ENCODE measurements at places on chromosomes 16 and 17.

- no peak for DNase-seq
These were observed 76.4 kb downstream of the ANKRD11 start for GRCh38 chr16:89413811-89414585.

- DNase-seq, result peak; percentile 26
These were observed 289.1 kb downstream of the CA10 start for GRCh38 chr17:51869387-51869786.

- no peak for DNase-seq
These were observed 5.8 kb upstream of the ATP2C2 start for GRCh38 chr16:84362471-84362941.

DNA sequence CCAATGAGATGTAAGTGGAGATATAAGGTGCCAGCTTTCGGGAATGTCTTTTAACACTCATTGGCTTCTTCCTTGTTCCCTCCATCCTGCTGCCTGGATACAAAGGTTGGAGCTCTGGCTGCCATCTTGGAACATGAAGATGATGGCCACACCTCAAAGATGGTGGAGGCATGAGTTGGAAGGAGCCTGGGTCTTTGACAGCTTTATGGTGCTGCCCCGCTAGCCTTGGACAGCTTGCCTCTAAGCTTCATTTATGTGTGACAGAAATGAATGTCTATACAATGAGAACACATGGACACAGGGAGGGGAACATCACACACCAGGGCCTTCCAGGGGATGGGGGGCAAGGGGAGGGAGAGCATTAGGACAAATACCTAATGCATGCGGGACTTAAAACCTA lies 13.6 kb downstream of the GP2 start:
- DNase-seq, result no peak

DNA sequence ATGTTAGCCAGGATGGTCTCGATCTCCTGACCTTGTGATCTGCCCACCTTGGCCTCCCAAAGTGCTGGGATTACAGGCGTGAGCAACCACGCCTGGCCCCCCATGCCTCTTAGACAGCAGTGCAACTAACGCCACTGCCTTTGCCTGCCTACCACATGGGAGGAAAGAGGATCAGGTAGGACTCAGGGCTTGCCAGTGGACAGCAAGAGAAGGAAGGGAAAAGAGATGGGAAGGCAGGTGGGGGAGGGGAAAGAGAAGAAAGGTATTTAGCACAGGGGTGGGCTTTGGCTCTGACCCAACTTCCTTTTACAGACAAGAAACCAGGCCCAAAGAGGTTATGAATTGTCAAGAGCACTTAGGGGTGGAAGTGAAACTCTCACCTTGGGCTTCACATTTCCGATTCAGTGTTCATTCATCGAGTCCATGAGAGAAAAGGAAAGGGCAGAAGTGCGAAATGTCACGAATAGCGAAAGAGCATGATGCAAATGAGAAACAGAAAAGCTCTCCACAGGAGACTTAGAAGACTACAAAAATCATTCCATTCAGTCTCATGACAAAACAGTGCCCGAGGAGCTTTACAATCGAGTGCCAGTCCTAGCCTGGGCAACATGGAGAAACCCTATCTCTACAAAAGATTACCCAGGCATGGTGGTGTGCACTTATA lies 36.4 kb downstream of the CDK5R1 start:
- DNase-seq, result peak; percentile 93

- DNase-seq, result no peak
These were observed 834.3 kb upstream of the CDH8 start for GRCh38 chr16:62870554-62870953.

DNA sequence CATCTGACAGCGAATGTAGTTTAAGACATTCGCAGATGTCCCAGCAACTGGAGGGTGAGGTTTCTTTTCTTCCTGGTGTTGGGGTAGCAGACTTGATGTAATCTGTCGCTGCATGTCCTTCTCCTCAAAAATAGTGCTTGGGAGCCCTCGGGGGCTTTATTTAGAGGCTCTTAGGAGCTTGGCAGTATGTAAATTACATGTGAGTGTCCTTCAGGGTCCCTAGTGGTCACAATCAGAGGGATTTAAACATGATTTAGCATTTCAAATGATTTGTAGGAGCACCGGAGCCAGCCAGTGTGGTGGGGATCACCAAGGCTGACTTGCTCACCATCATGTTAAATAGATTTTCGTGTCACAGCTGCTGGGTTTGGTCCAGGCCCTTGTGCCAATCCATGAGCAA lies 8.8 kb upstream of the SALL1 start:
- DNase-seq, result no peak

GRCh38 chr17:50923611-50924010 lies 57.5 kb upstream of the TOB1 start:
- DNase-seq, result no peak

DNA sequence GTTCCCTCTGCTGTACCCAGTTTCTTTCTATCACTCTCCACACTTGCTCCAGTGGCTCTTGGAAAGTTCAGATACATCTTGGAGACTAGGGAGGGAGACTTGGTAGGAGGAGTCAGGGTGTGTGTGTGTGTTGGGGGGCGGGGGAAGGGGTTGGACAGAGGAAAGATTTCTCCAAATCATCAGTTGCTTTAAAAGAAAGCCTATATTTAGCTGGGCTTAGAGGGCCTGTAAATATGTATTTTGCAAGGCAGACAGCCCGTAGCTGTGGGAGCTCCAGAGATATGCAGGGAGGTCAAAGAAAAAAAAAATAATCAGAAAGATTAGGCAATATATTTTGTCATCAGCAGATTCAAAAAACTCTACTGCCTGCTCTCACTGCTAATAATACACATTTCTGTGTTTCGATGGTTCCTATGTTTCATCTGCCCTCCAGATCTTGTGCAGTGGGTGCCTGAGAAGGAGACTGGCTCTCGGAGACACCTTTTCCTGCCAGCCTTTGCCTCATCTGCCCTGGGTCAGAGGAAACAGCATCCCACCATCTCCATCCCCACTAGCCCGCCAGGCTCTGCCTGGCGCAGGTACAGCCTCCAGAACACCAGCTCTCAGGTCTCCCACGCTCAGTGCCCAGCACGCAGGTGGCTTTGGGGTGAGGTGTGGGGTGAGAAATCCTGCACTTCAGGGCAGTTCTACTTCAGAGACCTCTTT lies 4.8 kb upstream of the PPP1R9B start:
- no peak for DNase-seq

DNA sequence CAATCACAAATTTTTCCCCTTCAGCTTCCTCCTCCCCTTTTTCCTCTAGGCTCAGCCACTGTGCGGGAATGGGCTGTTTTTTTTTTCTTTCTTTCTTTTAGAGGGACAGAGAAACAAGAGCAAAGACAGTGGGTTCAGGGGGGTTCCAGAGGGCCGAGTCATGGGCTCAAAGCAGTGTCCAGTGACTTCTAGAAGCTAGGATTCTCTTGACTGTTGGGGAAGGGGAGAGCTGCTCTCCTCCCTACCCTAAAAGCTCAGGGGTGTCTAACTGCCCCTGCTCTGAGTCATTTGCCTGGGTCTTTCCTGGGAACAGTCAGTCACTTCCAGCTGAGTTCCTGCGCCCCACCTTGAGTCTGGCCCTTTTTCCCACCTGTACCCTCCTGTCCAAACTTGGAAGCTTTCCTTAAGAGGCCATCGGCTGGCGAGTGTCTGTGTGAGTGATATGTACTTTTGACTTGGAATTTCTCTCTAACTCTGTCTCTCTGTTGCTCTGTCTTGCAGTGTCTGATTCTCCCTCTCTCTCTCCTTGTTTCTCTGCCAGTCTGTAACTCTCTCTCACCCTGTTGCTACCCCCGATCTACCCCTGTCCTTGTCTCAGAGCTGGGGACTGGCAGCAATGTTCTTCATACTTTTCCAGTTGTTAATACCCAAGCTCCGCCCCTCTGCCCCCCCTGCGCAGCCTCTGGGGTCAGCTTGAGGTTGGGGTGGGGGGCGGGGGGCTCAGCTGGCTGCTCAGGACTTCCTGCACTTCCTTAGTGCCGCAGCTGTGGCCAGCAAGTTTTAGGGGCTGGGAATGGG lies 2.4 kb downstream of the THRA start:
- no peak for DNase-seq

DNA sequence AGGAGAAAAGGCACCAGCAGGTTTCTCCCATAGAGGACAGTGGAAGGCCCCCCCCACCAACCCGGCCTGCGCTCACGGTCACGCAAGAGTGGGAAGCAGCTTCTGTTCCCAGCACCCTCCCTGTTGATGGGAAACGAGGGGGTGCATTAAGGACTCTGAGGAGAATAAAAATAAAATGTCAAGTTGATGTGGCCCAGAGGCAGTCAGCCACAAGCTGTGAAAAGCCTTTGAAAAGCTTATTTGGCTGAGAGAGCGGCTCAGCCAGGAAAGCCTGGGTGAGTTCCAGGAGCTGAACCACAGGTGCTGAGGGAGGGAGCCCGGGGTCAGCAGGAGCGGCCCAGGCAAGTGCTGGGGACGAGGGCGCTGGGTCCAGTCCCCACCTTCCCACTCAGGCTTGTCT lies 26.9 kb upstream of the SPATA32 start:
- no peak for DNase-seq

- DNase-seq, result no peak
These were observed 31.7 kb downstream of the TLE7 start for GRCh38 chr16:71410146-71410545.

DNA sequence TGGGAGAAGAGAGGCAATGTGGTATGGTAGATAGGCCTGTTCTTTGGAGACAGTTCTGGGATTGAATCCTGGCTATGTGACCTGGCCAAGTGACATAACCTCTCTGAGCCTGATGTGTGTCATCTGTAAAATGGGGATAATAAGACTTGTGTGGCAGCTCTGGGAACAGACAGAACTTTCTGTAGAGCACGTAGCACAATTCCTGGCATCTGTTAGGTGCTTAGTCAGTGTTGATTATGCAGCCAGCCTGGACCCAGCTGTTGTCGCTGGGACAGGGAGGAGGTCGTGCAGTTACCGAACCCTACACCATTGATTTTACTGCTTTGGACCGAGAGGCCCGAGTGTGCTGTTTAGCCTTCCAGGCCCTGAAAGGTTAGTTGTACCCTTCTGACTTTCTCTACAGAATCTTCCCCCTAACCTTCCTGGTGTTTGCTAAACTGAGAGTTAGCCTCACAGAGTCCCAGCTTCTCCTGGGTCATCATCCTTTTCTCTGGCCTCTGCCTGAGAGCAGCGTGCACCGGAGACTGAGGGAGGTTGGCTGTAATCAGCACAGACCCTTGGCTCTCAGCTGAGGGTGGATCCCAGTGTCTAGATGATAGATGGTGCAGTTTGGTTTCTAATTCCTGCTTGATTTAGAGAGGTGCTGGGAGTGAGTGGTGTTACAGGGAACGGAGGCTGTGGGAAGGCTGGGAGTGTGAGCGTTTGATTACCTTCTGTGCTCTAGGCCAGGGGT lies 31.9 kb downstream of the MSI2 start:
- no peak for DNase-seq
